CD8-positive, alpha-beta T cell (primary cell): ENCODE measurements at places on chromosomes 5 and 9.

DNA sequence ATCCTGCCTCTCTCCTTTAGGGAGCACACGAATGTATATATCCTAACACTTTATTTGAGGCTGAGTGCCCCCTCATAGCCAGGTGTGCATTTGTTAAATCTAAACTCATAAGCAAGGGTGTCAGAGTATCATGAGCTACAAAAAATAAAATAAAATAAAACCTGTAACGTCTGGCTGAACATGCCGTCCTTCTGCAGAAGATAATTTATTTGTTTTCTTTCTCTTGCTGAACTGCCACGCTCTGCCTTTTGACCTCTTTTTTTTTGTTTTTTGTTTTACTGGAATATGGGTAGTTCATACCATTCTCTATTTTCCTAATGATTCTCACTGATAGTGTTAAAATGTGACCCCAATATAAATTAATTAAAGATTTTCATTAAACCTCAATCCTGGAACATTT lies 117.7 kb upstream of the MPDZ start:
- DNase-seq, result no peak

DNA sequence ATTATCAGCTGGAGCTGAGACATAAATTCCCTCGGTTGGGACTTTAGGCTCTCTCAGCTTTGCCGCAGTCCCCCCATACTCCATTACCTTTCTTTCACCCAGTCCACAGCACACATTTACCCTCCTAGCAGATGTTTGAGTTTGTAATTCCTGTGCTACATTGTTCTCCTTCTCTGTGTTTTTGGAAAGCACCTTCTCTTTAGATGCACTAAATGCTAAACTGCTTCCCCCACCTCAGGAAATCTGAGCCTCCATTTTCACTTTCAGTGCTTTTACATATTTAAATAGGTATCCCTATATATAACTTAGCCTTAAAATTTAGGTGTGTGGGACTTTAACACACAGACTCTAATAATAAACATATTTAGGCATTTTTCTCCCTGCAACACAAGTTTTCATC lies 356.9 kb downstream of the NFIB start:
- no peak for DNase-seq

- DNase-seq, result no peak
Observed at GRCh38 chr9:89025553-89025952, 34.3 kb downstream of the S1PR3 start.

- DNase-seq, result no peak
Observed at GRCh38 chr5:136016945-136017530, 11.8 kb upstream of the TGFBI start.

DNA sequence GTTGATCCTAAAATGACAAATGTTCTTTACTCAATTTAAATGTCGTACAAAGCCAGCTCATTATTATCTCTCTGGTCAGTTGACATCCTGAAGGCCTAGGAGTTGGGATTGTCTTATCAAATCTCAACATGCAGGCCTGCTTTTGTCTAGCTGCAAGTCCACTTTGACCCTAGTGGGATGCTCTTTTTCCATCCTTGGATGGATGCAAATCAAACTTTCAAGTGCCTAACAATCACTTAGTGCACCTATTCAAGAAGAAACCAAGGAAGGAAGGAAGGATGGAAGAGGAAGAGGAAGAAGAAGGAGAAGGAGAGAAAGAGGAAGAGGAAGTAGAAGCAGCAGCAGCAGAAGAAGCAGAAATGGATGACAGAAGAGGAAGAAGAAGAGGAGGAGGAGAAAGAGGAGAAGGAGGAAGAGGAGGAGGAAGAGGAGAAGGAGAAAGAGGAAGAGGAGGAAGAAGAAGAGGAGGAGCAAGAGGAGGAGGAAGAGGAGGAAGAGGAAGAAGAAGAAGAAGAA lies 109.6 kb downstream of the PIK3R1 start:
- no peak for DNase-seq

GRCh38 chr9:13791816-13792215 lies 512.3 kb upstream of the MPDZ start:
- no peak for DNase-seq

- no peak for DNase-seq
Observed at GRCh38 chr5:31385774-31386537, 145.9 kb downstream of the DROSHA start.
